ENCODE measurements at places on chromosomes 13 and 19.

GRCh38 chr19:31181535-31181934 is 167.7 kb downstream of the TSHZ3 start:
- DNase-seq = no peak

DNA sequence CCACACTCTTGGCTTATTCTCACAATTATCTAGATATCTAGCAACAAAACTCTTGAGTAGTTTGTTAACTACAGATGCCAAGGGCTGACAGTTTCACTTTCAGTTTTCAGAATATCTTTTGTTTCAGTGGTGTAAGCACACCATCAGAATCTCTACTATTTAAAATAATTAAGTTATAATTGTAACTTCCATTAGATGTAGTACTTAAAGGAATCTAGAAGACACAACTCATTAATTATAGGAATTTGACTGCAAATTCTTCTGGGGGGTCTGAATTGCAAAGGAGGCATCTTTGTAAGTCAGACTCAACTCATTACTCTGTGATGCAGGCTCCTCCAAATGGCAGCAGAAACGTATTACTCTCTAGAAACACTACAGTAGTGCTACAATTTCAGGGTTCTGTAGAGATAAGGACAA is 44.9 kb upstream of the USPL1 start:
- DNase-seq = peak; percentile 76

DNA sequence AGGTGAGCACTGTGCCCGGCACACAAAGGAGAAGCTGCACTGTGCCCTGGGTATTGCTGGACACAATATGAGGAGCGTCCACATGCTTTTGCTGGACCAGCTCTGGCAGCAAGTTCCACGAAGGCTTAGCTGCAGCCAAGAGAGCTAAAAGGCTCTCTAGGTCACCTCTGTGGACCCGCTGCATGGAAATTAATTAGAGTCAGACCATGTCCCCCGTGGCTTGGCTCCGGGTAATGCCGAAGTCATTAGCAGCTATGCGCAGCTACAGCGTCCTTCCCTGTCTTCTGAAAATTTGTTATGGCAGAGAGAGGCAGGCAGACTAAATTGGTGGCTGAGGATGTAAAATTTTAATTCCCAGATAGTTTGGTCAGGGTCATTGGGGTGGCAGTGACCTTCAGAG is 271.5 kb downstream of the SLC7A1 start:
- DNase-seq = no peak

- DNase-seq = peak; percentile 84
Measured at GRCh38 chr19:31448221-31448657, 99.0 kb upstream of the TSHZ3 start.

DNA sequence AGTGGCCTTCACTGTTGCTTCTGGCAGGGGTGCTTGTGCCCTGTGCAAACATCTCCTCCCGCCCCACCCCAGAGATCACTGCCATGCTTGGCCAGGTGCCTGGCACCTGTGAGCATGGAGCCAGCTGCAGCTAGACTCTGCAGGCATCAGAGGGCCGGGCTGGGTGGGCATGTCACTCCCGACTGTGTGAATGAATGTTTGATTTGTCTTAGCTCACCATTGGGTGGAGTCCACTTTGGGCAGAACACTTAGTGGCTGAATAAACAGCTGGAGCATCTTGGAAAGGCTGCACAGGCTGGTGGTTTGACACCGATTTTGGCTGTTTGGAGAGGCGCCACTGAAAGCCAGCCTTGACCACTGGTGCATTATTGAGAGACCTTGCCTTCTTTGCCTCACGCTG is 267.3 kb downstream of the DLEU7 start:
- DNase-seq = no peak

DNA sequence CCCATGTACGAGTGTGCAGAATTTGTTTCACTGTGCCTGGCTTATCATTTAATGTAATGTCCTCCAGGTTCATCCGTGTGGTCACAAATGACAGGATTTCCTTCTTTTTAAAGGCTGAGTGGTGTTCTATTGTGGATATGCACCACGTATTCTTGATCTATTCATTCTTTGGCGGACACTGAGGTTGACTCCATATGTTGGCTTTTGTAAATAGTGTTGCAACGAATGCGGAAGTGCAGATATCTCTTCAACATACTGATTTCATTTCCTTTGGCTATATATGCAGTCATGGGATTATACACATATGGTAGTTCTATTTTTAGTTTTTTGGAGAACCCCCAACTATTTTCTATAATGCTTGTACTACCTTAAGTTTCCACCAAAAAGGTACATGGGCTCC is 13.0 kb downstream of the OR7A5 start:
- no peak for DNase-seq

GRCh38 chr13:113299951-113300350 is 2.9 kb downstream of the LAMP1 start:
- peak; percentile 33 for DNase-seq

DNA sequence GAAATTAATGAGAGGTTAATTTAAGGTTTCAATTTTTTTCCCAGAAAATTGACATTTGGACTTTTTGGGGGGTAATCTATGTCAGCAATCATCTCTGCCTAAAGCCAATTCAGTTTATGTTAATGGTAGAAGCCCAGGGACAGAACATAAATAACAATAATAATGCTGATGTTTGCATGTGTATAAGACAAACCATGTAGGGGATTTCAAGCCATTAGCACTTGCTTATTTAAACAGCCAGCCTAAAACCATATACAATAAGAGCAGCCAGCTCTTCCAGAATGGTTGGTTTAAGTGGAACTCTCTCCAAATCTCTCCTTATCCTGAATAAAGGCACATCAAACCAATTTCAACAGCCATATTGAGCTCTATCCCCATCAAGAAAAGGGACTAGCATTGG is 7.0 kb upstream of the FOXO1 start:
- DNase-seq = no peak

DNA sequence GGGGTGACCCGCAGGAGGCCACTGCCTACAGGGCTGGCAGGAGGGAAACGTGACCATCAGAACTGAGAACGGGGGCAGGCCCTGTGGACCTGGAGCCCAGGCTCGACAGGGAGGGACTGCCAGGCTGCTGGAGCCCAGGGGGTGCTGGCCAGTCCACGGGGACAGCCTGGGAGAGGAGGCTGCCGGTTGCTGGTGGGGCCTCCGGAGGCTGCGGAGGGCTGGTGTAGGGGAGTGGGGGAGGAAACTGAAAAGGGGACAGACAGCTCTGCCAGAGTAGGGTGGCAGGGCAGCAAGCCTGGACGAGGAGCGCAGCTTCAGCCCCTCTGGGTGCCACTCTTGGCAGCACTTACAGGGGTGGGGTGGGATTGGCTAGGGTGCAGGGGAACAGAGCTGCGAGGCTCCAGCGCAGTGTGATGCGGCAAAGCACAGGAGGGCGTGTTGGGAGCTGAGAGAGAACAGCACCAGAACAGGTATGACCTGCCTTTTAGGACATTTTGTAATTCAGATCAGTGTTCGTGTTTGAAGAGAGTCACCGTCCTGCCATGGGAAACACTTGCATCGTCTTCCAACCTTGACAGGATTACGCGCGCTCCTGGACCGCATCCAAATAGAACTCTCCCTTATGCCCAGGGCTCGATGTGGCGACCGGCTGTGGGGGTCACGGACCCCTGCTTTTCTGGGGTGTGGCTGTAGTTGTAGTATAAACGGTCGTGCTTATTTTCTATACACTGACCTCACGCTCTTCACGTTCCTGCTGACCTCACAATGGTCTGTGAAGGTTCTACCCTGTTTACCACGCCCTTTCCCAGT is 19.9 kb upstream of the ARHGEF7 start:
- DNase-seq = no peak

DNA sequence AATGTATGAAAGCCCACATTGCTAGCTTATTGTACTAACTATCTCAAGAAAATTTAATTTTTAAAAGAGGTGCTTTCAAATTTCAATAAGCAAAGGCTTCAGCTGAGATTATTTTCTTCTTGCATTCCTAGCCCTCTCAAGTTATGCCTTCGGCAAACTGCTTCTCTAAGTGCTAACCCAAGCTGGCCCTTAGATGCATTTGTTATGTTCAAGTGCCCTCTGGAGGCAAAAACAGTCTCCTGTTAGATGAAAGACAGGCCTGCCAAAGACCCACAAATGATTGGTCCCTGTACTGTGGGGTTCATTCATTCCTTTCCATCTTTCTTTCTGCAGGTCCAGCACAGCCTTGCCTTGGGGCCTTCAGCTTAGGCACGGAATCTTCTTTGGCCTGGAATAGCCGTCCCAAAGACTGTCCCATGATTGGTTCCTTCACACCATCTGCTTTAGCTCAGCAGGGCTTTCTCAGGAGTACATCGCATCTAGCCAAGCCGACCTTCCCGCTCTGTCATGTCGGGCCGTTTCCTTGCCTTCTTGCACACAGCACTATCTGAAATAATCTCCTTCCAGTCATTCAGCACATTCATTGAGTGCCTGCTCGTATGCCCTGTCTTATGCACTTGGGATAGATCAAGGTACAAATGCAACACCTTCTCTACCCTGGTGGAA is 26.4 kb upstream of the TPTE2 start:
- peak; percentile 27 for DNase-seq

GRCh38 chr13:42880056-42880605 is 98.7 kb downstream of the FAM216B start:
- no peak for DNase-seq

DNA sequence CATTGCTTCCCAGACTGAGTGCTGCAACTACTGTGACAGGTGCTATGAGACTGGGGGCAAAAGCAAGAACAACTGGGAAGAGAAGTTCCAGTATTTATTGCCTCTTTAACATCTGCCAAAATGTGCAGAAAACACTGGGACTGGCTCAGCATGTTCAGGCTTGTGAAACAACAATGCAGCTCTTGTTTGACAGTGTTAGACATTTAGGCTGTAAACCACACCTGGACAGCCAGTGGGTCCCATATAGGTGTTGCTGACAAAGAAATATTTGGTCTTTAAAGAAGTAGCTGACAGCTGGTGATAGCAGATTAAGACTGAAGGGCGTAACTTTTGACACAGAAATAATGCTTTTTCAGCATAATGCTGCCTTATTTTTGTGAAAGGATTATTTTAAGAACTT is 88.1 kb downstream of the STOML3 start:
- no peak for DNase-seq

DNA sequence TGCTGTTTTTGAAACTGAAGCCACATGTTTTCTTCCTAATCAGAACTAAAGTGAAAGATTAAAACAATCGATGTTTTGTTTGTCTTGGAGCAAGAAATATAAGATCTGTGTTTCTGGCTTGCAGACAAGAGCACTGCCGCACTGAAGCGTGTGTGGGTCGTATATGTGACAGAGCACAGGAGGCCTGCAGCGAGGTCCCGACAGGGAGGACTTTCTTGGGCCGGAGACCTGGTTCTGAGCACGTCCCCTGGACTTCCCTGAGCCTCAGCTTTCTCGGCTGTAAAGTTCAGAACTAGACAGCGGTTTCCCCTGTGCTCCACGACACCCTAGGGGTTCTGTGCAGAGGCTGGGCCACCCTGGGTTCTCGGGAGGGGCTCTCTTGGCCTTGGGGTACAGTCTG is 60.5 kb downstream of the GADD45B start:
- DNase-seq = no peak

GRCh38 chr13:39765801-39766463 is 110.5 kb downstream of the COG6 start:
- DNase-seq = peak; percentile 14

GRCh38 chr13:100825557-100825956 is 151.0 kb upstream of the TMTC4 start:
- DNase-seq = no peak

GRCh38 chr13:49410006-49410405 is 33.9 kb downstream of the CAB39L start:
- no peak for DNase-seq

DNA sequence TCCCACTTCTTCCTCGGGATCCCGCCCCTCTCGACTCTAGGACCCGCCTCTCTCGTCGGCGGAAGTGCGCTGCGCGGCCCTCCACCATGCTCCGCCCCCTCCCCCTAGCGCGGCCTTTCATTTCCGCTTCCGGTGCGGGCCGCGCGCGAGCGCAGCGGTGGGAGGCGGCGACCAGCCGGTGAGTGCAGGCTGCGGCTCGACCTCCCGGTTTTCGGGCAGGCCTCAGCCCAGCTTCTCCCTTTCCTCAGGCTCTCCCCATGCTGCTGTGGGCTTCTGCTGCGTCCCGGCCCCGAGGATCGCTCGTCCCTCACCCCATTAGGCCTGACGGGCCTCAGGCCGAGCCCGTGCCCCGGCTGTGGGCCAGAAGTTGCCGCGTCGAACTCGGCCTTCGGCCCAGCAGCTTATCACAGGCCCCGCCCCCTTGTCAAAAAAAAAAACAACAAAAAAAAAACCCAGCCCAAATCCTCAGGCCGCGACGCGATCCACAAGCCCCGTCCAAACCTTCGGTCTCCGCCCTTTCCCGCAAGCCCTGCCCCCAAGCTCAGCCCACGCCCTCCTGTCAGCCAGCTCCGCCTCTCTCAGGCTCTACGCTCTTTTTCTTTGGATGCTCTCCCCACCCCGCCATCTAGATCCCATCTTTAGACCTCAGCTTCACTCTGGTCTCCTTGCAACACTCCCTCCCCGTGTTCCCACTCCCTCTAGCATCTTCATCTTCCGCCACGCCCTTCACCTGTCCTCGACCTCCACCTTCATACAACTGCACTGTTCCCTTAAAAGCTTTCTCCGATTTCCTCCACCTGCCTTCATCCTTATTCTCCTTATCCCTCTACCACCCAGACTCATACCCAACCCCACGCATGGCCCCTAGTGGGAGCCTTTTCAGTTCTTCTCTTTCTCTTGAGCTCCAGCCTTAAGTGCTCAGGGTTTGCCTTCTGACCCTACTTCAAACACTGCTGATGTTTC is at the start of gene CLASRP:
Gene CLASRP (plus strand): TSS at position 115 of the 963 bp plus-strand sequence. CDS start 1,168 bp downstream, outside the sequence.
- DNase-seq = peak; percentile 92

GRCh38 chr13:60398907-60399589 is 2.0 kb downstream of the TDRD3 start:
- peak; percentile 34 for DNase-seq

DNA sequence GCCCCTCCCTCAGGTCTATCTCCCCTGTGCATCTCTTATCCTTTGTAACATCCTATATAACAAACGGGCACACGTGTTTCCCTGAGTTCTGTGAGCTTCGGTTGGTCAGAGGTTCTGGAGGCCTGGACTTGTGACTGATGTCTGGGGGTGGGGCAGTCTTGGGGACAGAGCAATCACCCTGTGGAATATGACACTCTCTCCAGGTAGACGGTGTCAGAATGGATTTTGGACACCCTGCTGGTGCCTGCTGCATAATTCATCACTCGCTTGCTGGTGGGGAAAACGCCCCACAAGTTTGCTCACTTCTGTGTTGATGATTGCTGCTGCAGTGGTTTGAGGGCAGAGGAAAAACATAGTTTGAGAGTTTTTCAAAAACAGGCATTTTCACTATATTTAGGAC is 223.2 kb downstream of the UQCRFS1 start:
- no peak for DNase-seq

GRCh38 chr13:51267622-51268021 is 45.4 kb downstream of the FAM124A start:
- DNase-seq = peak; percentile 9
